RKO (cell line): ENCODE measurements at places on chromosomes 5 and 9.

- DNase-seq, result no peak
Measured at GRCh38 chr9:121721770-121722169, 70.3 kb downstream of the DAB2IP start.

DNA sequence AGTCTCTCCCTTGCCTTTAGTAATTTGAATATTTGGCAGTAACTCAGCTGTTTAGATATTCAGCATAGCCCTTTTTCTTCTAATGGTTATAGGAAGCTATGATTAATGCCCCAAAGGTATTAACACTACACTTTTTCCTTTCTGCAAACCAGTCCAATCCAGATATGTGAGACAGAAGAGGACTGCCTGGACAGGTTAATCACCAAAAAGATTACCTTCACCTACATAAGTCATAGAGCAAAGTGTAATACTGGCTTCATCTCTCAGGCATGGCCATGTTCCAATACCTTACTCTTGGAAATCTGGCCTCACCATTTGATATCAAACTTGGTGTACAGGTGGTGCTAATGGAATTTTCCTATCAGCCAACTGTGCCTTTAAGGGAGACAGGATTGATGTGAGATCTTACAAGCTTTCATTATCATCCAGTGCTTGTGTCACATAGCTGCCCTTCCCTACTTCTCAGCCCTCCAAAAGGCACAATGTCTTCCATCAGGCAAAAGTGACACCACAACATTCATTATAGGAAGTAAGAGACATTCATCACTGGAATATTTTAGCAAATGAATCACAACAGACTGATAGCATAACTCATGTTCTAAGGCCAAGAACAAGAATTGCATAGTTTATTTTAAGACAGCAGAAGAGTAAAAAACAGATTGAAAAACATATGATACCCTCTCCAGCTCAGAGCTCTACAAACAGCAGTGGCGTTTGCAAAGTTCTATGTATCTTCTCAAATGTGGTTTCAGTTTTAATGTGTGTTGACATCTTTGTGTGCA, 91.2 kb upstream of the PAM start:
- peak; percentile 13 for DNase-seq

DNA sequence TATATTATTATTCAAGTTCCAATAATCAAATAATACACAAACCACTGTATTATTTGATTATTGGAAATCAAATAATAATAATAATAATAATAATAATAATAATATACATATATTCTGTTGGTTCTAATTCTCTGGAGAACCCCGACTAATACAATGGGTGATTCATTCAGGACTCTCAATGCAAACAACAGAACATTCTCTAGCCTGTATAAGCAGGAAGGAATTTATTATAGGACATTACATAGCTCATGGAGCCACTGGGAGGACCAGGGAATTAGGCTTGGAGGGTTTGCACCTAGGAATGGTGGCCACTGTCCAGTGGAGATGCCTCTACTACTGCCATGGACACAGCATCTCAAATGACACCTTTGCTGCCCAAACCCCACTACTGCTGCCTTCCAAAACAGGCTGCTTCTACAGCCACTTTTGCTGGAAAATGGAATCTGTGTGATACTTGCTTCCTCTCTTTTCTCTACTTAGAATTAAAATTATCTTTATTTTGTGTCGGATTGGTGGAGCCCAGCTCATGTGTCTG, 25.9 kb downstream of the PTGS1 start:
- DNase-seq, result no peak

DNA sequence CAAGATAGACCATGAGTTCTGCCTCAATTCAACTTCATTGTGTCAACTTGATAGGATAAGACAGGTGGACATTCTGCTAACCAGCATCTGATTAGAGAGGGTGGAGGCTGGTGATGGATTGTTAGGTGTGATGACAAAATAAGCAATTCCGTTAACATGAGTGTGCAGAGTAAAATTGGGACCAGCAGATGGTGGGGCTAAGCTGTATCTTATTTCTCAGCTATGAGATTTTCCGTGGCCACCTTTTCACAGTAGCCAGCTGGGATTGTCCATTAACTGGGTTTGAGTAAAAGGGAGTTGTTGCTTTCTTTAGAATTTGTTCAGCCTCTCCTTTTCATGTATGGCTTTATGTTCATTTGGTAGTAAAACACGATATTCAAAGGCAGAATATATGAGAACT, 28.8 kb upstream of the TAL2 start:
- DNase-seq, result no peak

DNA sequence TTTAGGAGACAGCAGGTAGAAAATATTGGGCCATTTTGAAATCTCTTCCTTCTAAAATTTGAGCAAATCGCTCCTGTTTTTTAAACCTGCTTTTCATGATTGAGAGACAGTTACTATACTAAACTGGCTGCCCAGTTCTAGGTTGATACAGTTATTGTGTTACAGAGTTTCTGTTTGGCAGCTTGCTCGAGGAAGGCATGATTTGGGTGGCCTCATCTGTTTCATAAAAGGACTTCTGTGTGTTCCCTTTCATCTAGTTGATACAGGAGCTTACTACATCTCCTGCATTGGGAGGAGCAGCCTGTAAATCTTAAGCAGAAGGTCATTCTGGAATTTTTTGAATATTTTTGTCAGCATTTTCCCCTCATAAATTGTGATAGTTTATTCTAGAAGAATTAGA, 14.2 kb downstream of the HSPA4 start:
- DNase-seq, result no peak

- no peak for DNase-seq
Measured at GRCh38 chr5:151251001-151251551, 1.9 kb upstream of the GM2A start.

GRCh38 chr5:179190851-179191505, 130.8 kb downstream of the ZNF354C start:
- DNase-seq, result no peak

DNA sequence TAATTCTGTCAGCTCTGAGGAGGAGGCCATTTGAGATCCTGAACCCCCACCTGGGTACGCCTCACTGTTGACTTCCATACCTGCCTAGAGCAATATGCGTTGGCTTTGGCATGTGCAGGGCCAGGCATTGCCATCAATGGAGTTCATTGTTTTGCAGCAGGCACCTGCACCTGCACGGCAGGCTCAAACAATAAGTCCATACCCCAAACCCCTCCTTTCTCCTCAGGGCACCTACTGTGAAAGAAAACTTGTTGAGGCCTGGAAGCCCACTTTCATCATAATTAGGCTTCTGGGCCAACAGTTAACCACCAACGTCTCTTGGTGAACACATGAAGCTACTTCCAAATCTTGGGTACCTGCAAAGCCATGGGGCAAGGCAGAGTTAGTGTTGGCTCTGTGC, 238.7 kb downstream of the NFIB start:
- DNase-seq, result no peak

DNA sequence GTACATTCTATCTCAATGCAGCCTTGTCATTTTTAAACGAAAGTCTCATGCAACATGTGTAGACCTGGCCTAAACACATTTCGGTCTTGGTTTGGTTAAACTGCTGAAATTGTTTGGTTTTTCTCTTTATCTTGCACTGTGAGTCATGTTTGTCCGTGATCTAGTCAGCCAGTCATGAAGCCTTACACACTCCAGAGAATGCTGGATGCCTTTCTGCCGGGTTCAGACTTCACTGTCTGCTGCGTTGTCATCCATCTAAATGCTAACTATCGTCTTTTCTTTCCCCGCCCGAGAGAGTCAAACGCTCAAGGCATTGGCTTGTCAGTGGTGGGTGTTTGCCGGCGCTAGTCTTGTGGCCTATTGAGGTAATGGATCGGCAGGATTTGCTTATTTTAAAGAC, 1194.6 kb upstream of the WWC1 start:
- no peak for DNase-seq

DNA sequence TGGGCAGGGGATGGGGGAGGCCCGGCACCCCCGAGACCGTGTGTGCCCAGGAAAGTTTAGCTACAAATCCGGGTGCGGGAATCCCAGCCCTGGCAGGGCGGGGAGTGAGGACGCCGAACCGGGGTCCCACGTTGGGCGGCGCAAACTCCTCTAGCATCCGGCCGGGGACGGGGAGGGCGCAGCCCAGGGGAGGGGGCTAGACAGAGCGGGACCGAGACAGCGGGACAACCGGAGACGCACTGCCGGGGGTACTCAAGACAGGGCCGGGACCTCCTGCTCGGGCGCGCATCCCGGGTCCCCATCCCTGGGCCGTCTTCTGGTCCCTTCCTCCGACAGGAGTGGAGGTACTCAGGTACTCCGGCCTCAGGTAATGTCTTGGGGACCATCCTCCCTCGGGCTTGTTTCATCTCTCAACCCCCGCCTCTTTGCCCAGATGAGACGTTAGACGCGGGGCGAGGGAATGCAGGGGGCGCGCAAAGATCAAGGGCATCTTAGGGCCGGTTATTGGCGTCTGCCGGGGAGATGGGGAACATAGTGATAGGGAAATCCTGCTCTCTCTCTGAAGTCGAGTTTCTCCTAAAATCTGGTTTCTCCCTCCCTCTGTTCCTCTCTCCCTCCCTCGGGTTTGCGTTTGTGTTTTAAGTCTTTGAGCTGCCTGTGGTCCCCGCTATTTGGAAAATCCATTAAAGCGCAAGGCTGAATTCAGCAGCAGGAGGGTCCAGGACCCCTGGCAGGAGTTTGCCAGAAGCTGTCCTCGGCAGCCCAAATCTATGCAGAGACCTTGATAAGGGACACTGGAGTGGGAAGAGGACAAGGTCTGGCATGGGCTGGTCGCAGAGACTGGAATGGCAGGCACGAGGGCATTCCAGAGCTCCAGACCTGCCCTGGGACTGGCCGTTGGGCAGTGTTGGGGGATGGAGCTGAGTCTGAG, 815 bp downstream of the PDZD2 start:
- DNase-seq, result no peak

DNA sequence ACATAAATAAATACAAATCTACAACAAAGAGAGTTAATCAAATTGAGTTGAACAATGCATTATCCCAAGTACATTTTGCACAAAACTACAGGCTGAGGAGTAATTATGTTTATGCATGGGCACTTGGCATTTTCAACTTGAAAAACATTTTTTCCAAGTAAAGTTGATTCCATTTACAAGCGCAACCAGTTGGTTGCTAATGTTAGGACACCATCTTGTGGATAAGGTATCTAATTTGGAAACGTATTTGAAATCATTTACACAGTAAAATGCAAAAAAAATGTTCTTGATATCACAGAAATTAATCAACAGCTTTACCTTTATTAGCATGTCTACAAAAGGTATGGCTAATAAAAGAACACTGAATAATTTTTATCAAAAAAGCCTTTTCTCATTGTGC, 18.8 kb downstream of the FTMT start:
- peak; percentile 45 for DNase-seq
